Left colon (tissue), 2 donors: ENCODE measurements at places on chromosomes 4 and X. TPM values are rescaled to one million over a fixed set of nuclear protein-coding genes. Genes with fewer than 3 reads are reported as not detected.
A peak's percentile ranks its signal among the peaks of the same experiment; 100 is the strongest.

Gene DCLK2
- total RNA-seq = 3.1 TPM

GRCh38 chr4:150722908-150723362, 141.0 kb downstream of the MAB21L2 start:
- peak; percentile 95 for DNase-seq

DNA sequence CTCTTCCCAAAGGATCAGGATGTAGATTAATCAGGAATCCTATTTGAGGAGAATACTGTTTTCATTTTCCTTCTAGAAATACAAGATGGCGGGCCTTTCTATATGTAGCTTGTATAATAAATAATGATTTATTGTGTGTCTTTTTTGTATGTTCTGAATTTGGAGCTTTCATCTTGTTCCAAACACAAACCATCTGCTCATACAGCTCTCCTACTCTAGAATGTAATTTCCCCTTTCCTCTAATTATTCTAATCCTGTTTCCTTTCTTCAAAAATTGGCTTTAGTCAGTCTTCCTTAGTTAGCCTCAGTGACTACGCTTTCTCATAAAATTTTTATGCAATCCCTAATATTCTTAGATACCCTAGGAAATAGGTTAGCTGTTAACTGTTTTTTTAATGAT, 422.2 kb downstream of the INPP4B start:
- DNase-seq = no peak

- no peak for DNase-seq
Measured at GRCh38 chr4:87977521-87978278, 2.2 kb downstream of the SPP1 start.

DNA sequence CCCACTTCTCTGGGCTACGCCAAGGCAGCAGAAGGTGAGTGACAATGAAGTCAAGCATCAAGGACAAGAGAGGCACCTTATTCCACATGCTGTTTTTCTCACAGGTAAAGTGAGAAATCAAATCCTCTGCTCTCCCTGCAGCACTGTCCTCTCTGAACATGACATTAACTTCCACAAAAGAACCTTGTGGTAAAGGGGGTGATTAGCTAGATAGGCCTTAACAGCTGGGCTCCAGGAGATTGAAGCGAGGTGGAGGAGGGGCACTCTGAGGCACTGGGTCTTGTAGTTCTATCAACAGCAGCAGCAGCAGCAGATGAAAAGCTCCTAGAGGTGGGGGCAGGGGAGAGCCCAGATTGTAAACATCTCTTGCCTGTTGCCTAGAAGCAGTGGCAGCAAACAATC, 96.8 kb upstream of the CXXC4 start:
- peak; percentile 24 for DNase-seq

Gene CCDC158
- 0.17 TPM for total RNA-seq

Gene GLRA2
- total RNA-seq = 1.0 TPM

GRCh38 chr4:678331-679103, 4.2 kb downstream of the MYL5 start:
- DNase-seq = no peak

- DNase-seq = no peak
Measured at GRCh38 chr4:141724646-141725045, 88.3 kb downstream of the IL15 start.

Gene PHOX2B
- 0.73 TPM for total RNA-seq

DNA sequence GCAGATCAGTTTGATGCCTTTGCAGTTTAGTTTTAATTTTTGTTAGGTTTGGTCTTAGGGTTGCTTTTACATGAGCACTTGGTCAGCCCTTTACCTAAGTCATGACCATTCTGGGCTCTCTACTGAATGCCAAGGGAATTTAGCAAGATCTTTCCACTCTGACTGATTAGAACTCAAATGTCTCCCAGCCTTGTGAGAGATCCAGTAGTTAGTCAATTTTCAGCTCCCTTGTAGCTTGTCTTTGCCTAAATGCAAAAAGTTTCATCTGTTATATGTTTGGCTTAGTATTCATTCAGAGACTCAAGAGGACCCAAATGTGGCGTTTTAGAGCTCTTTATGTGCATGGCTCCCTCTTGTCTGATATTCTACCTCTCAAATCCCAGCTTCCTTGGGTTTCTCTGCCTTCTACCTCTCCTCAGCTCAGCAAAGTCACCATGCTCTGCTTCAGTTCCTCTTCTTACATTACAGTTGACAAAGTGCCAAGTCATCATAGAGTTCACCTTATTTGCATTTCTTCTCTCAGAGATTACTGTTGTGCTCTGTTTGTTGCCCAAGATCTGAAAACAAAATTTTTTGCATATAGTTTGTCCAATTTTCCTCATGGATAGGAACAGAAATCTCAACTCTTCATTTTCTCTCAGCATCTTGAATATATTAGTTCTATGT, 17.5 kb upstream of the JAKMIP1 start:
- DNase-seq = no peak

GRCh38 chrX:139739138-139739537, 31.2 kb upstream of the MCF2 start:
- no peak for DNase-seq

DNA sequence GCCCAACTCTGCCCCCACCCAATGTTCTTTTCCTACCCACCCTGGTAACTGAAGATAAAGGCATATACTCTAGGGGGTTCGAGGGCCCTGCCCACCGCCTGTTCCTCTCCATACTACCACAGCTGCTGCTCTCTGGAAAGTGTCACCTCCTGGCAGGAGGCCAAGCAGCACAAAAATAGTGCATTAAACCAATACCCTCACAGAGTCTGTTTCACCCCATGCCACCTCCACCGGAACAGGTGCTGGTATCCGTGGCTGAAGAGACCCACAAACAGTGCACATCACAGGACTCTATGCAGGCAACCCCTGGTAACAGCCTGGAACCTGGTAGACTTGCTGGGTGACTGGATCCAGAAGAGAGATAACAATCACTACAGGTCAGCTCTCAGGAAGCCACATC, 85.1 kb upstream of the CTSO start:
- no peak for DNase-seq
